Smooth muscle cell of the coronary artery (primary cell): ENCODE measurements at places on chromosomes 7 and 10. TPM values are rescaled to one million over a fixed set of nuclear protein-coding genes. Genes with fewer than 3 reads are reported as not detected.

The TRIM73 gene
- 0.68 and 1.3 TPM in 2 replicates for total RNA-seq

The RTKN2 gene
- 0.23 and 6.8 TPM in 2 replicates for total RNA-seq

The CFAP46 gene
- 0.12 and 0.38 TPM in 2 replicates for total RNA-seq

The NPC1L1 gene
- total RNA-seq, result 0.12 TPM in 1 of 2 replicates, not detected in the other

The MALRD1 gene
- 0.12 and 0.15 TPM in 2 replicates for total RNA-seq

The GARIN1A gene
- 0.53 and 0.82 TPM in 2 replicates for total RNA-seq

The IFIT1B gene
- total RNA-seq, result not detected in 2 replicates

The SLC26A5 gene
- not detected in 2 replicates for total RNA-seq

The OPN4 gene
- total RNA-seq, result not detected in 2 replicates

The SEC31B gene
- 1.4 and 2.3 TPM in 2 replicates for total RNA-seq

The HOXA11 gene
- not detected in 2 replicates for total RNA-seq
